Stimulated activated naive CD4-positive, alpha-beta T cell (primary cell): ENCODE measurements at places on chromosomes 2 and 18.

GRCh38 chr2:240818293-240819125 lies 1.5 kb downstream of the KIF1A start:
- no peak for DNase-seq

DNA sequence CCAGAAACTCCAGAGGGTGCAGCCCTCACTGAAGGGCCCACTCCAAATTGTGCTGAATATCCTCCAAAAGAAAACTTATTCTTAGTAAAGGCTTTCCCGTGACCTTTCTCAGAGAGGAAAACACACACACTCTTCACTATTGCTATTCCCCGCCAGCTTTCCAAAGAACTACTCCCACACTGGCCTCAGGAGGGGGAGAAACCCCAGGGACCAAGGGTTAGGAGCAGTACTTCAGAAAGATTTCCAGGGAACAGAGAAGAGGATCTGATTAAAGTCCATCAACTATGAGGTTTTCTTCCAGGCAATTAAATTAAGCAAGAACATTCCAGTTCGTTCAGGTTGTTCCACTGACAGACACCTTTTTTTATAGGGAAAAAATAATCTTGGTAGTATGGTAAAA lies 150.2 kb downstream of the TTC32 start:
- DNase-seq = no peak

GRCh38 chr2:8437949-8438400 lies 243.9 kb upstream of the ID2 start:
- no peak for DNase-seq

DNA sequence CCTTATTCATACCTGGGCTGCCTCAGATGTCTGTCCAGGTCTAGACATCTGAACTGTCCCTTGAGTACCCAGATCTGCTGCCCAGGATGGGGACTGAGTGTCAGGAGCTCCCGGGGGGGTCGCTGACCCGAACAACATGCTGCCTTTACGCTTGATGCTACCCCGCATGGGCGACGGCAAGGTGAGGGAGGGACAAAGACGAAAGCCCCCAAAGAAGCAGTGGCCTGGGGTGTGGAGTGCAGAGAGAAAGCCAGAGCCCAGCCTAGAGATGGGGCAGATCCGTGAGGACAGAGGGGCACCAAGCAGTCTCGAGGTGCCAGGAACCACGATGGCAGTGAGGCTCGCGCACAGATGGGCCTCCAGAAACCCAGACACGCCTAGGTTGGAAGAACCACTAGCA lies 234.7 kb downstream of the ATAD2B start:
- DNase-seq = no peak
